ENCODE measurements at places on chromosomes 11 and 22.

GRCh38 chr11:129281471-129282415 is 89.6 kb upstream of the ARHGAP32 start:
- no peak for DNase-seq

GRCh38 chr11:88405853-88406252 is 68.3 kb upstream of the CTSC start:
- DNase-seq = no peak

- DNase-seq = no peak
Measured at GRCh38 chr22:43128928-43129424, 14.2 kb downstream of the MCAT start.

- no peak for DNase-seq
Measured at GRCh38 chr11:86207413-86207812, 37.1 kb upstream of the EED start.

DNA sequence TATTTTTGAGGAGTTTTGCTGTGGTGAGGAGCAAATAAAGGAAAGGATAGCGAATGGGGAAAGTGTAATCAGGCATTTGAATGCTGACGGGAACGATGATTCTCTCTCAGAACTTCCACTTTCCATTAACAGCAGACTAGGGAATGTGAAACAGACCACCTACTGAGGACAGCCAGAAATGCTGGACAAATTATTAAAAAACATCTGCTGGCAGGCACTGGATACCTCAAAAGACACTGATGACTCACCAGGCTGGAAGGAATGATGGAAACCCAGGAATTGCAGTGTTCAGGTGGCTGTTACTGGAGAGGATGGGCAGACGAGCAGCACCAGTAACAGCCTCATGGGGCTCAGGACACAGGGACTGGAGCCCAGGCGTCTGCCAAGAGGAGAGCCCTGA is 33.4 kb downstream of the PLA2G6 start:
- DNase-seq = no peak

- no peak for DNase-seq
Measured at GRCh38 chr11:19116276-19116970, 545 bp upstream of the ZDHHC13 start.

GRCh38 chr22:27786965-27787364 is 14.6 kb downstream of the MN1 start:
- no peak for DNase-seq

DNA sequence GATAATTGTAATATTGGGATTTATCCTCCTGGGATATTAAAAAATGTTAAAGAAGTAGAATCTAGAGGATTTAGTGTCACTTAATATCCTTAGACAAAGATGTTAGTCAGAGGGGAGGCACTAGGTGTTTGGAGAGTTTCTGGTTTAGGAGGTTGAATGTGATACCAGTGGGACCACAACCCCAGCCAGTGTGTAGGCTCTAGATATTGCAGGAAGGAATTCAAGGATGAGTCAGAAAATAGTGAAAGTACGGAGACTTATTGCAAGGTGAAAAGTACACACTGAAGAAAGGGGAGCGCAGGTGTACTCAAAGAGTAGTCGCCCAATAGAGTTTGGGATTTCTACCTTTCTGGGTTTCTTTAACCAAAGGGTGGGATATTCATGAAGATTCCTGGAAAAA is 5.7 kb upstream of the TMEM41B start:
- DNase-seq = no peak
